Left ventricle myocardium superior (tissue), 1 donor: ENCODE measurements at places on chromosomes 12 and 14. TPM values are rescaled to one million over a fixed set of nuclear protein-coding genes. Genes with fewer than 3 reads are reported as not detected.

Gene PMEL
- total RNA-seq, result 0.57 TPM

GRCh38 chr14:45610318-45610717 lies 357.3 kb upstream of the MIS18BP1 start:
- DNase-seq, result no peak

DNA sequence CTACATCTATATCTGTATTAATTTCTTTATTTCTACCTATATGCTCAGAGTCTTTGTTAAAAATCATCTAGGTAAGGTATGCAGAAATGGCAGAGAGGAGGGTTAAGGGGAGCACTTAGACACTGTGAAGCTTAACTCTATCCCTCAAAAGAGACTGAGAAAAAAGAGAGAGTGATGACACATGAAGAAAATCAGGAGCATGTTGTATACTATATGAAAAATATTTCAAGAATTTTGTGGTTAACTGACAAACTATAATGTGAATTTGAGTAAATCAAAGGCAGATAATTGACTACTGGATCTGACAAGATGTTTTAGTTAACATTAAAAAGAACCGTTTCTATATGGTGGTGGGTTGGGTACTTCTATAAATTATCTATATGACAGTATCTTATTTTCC lies 1814.2 kb upstream of the SEL1L start:
- no peak for DNase-seq

Gene MANSC4
- total RNA-seq, result not detected

- DNase-seq, result no peak
These were observed 2.7 kb downstream of the DYRK2 start for GRCh38 chr12:67651132-67651695.

DNA sequence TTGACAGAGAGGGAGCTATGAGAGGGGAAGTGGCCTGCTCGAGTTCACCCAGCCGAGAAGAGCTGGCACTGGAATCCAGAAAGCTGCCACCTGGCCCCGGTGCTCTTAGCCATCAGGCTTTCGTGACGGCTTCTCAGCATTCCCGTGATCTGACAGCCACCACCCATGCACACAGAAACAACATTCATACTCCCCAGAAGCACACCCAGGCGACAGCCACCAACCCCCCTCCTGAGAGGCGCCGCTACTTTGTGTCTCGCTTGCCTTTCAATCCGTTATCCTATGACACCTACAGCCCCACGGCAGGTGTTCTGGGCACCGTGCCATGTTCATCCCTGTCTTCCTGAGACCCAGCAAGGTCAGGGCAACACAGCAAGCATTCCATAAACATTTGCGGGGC lies 31.4 kb downstream of the PSMC1 start:
- no peak for DNase-seq

Gene CLEC9A
- not detected for total RNA-seq

GRCh38 chr12:128339126-128339520 lies 72.2 kb downstream of the TMEM132C start:
- peak; percentile 39 for DNase-seq

- DNase-seq, result peak; percentile 76
These were observed 2.1 kb downstream of the TSPAN11 start for GRCh38 chr12:30928356-30929244.

DNA sequence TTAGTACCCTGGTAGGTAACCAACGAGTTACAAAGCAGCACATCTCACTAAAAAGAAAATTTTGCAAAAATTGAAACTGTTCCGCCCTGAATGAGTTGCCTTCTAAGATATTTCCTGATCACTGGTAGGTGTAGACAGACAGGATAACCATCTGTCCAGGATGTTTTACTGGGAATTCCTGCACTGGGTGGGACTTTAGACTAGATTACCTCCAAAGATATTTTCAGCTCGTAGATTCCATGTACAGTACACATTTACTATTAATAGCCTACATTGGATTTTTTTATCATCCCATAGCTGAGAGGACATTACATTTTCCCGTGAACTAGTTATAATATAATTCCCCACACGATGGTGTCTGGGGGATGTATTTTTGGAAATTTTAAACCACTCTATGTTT lies 139.6 kb downstream of the DYRK2 start:
- no peak for DNase-seq

Gene DHH
- total RNA-seq, result 0.52 TPM

DNA sequence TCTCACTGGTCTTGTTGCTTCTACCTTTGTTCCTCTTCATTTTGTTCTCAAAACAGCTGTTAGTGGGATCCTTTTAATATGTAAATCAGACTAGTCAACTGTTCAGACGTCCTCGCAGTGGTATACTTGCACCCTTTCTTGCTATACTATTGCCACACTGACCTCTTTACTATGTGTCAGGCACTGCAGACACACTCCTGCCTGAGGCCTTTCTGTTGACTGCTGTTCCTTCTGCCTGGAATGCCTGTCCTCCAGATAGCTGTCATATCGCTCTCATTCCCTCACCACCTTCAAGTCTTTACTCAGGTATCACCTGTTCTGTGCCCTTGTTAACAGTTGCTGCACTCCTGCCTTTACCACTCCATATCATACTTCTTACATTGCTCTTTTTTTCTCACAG lies 90.0 kb upstream of the TMEM263 start:
- DNase-seq, result no peak

GRCh38 chr12:96514328-96514727 lies 25.0 kb downstream of the CFAP54 start:
- DNase-seq, result no peak

Gene LRTM2
- not detected for total RNA-seq

GRCh38 chr12:27104546-27104945 lies 22.2 kb upstream of the C12orf71 start:
- DNase-seq, result no peak

GRCh38 chr12:88896958-88897357 lies 316.7 kb upstream of the KITLG start:
- no peak for DNase-seq

DNA sequence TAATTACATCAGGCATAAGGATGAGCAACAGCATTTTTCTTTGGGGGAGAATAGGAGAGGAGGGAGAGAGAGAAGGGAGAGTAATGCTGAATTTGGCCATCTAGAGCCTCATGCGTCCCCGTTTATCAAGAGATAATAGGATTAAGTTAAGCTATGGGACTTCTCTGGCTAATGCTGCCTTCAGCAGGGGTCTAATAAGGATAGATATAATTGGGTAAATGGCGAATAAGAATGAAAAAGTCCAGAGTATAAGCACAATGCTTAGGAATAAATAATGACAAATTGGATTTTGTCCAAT lies 470.0 kb downstream of the EGLN3 start:
- no peak for DNase-seq

DNA sequence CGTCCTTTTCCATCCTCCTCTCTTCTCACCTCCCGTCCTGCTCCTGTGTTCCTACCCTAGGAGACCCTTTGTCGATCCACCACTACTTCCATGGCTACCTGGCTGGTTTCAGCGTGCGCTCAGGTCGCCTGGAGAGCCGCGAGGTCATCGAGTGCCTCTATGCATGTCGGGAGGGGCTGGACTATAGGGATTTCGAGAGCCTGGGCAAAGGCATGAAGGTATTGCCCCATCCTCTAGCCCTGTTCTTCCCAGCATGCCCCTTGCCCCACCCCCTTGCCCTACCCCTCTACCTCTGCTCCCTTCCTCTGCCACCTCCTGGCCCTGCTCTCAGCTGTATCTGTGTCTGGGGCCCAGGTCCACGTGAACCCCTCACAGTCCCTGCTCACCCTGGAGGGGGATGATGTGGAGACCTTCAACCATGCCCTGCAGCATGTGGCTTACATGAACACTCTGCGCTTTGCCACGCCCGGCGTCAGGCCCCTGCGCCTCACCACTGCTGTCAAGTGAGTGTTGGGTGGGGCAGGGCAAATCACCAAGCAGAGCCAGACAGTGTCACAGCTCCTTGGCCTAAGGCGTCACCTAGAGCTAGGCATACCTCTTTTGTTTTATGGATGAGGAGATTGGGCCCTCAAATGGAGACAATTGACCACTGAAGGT lies 12.8 kb downstream of the CLSTN3 start:
- no peak for DNase-seq

Gene SLC10A1
- total RNA-seq, result not detected

- no peak for DNase-seq
These were observed 439.4 kb downstream of the PCNX1 start for GRCh38 chr14:71346685-71347084.

- DNase-seq, result no peak
These were observed 24.4 kb downstream of the ADCY6 start for GRCh38 chr12:48764521-48764920.

Gene TAS2R46
- total RNA-seq, result 0.27 TPM

DNA sequence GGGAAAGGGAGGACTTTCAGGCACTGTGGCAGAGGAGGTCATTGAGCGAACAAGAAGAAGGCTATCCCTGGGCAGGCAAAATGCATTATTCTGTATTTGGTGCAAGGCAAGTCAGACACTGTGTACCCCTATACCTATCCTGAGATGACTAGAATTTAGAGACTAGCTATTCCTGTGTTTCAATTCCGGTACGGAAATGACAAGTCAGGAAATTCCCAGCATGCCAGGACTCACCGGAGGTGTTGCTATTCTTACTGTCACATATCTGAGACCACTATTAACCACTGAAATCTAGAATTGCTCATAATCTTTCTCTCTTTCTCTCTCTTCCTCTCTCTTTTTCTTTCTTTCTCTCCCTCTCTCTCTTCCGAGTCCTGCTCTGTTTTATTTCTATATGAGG lies 297.1 kb downstream of the PDZRN4 start:
- DNase-seq, result no peak

DNA sequence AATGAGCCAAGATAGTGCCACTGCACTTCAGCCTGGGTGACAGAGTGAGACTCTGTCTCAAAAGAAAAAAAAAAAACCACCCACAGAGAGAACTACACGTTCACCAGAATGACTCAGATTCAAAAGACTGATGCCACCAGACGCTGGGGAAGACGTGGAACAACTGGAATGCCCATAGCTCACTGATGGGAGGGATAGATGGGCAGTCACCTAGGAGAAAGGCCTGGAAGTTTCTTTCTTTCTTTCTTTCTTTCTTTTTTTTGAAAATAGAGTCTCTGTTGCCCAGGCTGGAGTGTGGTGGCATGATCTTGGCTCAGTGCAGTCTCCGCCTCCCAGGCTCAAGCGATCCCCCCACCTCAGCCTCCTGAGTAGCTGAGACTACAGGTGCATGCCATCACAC lies 10.0 kb upstream of the KLC1 start:
- no peak for DNase-seq

DNA sequence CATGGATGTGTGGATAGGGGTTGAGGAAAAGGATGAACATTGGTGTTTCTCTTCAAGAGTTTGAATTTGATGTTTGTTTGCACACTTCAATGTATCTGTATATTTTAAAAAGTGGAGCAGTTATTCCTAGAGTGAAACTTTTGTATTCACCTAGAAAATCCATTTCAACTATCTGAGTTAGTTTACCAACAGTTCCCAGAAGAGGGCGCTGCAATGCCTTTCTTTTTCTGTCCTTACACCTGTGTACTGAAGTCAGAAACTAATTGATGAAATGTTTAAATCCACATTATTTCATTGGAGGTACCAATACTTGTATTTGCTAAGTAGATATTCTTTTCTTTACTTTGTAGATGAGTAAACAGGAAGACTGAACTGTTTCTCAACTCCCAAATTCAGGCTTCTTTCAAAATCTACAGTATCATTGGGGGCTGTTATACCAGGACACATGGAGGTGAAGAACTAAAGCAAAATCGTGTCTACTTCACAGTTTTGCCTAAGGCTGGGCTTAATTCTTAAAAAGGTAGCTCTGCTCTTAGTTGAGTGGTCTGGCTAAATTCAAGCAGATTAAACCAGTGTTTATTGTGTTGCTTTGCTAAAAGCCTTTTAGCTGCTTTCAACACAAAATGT lies 26.6 kb upstream of the KLRB1 start:
- no peak for DNase-seq

Gene LRRIQ1
- not detected for total RNA-seq

DNA sequence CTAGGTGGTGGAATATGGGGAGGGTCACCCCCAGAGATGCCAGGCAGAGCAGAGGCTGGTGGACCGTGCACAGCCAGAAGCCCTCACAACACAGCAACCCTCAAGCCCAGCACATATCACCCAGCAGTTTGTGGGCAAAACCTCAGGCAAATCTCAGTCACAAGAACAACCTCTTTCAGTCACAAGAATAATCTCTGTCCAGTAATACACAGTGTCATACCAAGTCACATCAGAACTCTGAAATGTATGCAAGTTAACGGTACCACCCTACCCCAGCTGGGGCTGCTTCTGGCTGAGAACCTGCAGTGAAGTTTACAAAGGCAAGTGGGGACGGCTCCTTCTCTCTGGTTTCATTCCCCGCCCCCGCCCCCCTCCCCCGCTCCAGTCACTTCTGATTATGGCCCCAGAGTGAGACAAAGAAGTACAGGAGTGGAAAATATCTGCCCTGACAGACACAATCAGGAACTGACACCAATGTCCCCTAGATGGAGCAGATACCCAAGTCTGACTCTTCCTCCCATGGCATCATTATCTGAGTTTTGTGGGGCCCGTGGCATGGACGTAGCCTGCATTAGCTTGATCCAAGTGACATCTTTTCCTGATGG lies 480.9 kb upstream of the TMEM132C start:
- DNase-seq, result no peak

Gene CIDEB
- 3.9 TPM for total RNA-seq

DNA sequence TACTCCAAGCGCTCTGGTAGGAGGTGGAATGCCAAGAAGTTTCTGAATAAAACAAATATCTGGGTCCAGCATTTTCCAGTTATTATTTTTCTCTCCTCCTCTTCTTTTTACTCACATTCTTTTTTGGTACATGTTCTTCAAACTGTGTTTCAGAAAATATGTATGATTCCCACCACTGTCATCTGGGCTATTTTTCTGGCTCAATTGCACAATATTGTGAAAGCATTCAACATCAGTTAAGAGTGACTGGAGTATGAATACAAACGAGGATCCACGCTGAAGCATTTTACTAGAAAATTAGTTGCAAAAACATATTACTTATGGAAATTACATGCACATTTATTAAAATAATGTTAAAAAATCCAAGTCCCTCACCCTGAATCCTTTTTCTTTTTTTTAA lies 61.5 kb downstream of the KCNMB4 start:
- no peak for DNase-seq

GRCh38 chr12:93852173-93852591 lies 175.0 kb downstream of the CRADD start:
- no peak for DNase-seq

- DNase-seq, result no peak
These were observed at the start of gene RIMBP2 for GRCh38 chr12:130715998-130716968. RIMBP2 (minus strand) TSS chr12:130716299; CDS start chr12:130479013, 237,286 bp downstream.

DNA sequence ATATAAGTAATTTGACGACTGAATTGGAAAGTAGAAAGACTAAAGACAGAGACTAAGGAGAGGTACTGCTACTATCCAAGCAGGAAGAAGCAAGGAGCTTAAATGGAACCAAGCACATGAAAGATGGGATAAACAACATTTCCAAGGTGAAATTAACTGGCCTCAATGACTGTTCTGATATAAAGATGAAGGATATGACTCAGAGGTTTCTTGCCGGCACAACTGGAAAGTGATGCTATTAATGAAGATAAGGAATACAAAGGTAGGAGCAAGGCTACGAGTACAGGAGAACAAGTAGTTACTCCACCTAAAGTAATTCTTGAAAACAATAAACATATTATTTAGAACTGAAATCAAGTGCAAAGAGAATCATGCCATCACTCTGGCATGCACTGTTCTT lies 6.4 kb downstream of the SNX6 start:
- DNase-seq, result no peak

Gene SLC25A21
- total RNA-seq, result 0.89 TPM

GRCh38 chr14:22556021-22556989 lies 32.7 kb downstream of the DAD1 start:
- peak; percentile 58 for DNase-seq

Gene WNT1
- total RNA-seq, result not detected
